NCI-H510A treated with DMSO at 0.1 percent for 48 hours (cell line): ENCODE measurements at places on chromosomes 6 and 20.
A peak's percentile ranks its signal among the peaks of the same experiment; 100 is the strongest.

DNA sequence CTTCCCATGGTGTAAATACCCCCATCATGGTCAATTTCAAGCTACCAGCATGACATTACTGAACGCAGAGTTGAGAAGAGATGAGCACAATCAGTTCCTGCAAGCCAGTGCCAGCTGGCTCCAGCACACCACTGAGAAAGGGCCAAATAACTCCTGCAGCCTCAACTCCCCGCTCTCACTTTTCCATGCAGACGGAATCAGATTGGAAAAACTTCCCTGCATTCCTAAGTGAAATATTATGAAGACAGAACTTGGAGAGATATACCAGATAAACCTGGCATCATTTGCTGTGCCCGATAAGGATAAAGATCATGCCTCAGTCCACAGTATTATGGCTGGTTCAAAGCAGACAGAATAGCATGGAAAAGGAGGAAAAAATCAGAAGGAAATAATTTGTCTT, 56.7 kb downstream of the FILIP1 start:
- DNase-seq: no peak

GRCh38 chr6:134020071-134020470, 32.4 kb downstream of the SLC2A12 start:
- no peak for DNase-seq

DNA sequence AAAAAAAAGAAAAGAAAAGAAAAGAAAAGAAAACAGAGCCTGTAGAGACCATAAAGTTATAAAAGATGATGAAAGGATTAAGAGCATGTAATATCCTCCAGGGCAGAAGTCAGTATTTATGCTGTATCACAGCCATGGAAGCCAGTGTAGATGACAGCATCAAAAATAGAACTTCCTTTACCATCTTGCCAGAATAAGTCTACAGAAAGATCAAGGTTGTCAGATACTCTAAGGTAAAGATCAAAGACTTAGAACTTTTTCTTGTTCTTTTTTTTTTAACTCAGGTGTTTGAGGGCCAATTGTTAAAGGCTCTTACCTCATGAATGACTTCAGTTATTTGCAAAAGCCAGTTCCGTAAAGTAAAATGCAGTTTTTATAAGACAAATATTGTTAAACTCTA, 54.6 kb downstream of the ARHGAP18 start:
- DNase-seq: no peak

DNA sequence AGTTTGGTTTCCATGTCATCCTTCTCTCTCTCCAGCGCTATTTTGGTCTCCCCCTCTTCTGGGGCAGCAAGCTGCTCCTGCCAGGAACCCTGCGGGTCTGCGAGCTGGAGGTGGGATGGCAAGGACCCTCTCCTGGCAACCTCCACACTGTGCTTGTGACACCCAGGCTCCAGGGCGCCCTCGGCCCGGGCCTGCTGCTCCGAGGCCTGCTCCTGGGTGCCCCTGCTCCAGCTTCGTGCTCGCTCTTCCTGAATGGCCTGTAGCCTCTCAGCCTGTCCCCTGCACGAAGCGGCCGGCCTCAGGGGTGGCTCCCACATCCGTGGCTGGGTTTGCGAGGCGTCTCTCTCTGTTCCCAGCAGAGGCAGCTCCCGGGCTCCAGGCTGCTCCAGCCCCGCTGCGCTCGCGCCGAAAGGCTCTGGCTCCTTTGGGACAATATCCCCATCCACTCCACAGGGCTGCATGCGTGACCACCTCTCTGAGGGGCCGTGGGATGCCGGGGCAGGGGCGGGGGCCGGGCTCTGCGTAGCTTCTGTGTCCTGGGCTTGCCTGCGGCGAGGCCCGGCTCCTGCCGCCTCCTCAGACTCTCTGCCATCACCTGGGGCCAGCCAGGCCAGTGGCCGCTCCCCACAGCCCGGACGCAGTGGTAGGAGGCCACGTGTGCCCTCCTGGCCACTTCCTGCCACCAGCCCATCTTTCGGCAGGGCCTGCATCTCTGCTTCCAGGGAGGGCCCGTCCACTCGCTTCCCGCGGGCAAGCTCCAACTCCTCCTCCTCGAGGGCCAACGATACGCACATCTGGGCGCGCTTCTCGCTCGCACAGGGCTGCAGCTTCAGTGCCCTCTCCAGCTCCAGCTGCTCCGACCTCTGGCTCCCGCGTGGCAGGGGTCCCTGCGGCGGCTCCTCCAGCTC, 68.9 kb downstream of the GINS1 start:
- DNase-seq: no peak

DNA sequence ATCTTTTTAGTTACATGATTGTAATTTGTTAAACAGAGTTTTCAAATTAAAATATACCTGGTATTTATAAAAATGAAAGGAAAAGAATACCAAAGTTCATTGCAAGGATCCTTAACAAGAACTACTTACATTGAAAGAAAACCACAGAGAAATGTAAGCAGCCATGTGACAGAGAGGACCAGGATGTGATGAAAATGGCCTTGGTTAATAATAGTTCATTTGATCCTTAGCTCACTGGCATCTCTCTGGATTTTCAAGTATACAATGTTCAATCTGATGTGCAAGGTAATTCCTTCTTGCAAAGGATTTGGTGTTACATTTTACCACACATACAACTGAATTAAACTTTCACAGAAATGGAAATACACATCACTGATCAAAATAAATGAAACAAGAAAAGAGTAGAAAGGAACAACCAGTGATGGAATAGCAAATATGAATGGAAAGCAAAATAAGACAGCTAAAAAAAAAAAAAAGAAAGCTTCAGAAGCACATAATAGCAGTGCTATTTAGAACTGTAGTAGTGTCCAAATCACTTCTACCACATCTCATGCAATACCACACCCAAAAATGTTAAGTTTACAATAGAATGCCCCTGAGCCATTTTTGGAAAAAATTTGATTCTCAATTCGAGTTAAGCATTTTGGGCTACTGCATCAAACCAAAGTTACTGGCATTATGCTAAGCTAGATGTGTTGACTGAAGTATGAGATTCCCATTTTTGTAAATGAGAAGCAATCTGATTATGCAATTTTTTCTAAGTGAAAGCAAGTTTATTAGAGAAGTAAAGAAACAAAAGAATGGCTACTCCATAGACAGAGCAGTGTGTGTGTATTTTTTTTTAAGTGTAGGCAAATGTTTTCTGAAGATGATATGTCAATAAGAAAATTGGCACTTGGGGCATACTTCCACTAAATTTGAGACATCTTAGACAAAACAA, 22.6 kb upstream of the HLA-A start:
- no peak for DNase-seq

DNA sequence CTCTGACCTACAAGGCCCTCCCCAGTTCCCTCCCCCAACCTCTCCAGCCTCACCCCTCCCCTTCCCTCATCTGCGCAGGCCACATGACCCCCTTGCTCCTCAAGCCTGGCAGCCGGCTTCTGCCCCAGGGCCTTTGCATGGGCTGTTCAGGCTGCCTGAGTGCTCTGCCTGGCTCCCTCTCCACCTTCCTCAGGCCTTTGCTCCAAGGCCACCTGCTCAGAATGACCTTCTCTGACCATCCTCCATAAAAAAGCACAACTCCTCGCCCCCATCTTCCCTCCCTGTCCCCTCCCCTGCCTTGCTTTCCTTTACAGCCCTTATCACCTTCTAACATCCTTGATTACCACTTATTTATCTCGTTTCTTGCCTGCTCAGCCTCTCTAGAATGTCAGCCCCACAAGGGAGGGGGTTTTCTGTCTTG, 38.7 kb downstream of the SPDEF start:
- DNase-seq: no peak

DNA sequence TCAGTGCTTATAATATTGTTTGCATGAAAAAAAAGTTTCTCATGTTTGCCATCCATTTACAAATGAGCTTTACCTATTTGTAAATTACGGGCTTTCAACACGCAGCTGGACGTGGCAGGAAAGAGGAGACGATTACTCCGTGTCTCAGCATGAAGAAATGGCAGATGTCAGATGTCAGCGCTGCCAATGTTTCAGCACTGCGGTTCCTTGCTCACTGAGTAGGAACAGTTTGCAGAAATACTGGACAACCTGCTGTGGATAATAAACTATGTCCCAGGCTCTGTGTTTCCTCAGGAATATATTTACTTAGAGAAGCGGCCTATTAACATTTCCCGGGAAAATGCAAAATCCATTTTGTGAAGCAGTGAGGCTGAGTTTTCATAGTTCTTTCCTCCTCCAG, 22.7 kb downstream of the RAMACL start:
- DNase-seq: no peak

- DNase-seq: no peak
Observed at GRCh38 chr6:12350644-12351170, 60.5 kb downstream of the EDN1 start.

GRCh38 chr6:42704251-42704936, 18.0 kb downstream of the PRPH2 start:
- peak; percentile 96 for DNase-seq

DNA sequence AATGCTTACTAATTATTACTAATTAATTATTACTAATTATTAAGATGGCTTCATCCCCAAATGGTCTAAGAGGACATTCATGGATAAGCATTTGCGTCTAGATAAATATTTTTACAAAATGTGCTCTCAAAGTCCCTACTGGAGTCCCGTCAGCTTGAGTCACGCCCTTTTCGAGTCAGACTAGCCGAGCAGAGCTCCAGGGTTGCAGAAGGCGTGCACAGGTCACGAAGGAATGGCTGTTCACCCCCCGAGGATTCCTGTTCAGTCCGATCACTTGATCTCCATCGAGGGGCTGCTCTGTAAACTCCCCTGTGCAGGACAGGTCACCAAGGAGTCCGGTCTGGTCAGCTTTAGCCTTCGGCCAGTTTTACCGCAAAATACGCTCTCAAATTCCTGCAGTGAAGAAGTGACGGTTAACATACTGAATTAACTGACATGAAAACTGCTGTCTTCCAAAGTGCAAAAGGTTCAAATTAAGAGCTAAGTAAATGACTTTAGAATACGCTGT, 19.9 kb downstream of the TCFL5 start:
- DNase-seq: no peak

DNA sequence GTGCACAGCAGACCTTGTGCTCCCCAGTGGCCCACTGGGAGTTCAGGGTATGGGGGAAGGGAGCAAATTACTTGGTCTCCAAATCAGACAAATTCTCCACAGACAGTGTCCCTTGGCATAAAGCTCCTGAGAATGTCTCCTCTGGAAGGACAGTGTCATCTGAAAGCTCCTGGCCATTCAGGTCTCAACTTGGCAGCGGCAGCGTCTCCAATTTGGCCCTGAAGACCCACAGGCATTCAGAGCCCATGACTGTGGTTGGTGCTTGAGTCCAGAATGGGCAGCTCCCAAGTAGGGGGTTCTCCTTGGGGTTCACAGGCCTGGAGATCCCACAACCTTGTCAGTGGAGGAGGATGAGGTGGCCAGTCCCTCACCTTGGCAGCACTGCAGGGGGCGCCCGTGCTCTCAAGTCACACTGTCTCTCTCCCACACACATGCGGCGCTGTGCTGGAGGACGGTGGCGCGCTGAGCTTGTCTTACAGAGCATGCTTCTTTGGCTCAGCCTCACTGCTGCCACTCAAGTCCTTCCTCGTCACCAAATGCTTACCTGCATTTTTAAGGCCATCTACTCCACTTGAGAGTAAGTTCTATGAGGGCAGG, 20.7 kb downstream of the DYNLRB1 start:
- DNase-seq: peak; percentile 29

GRCh38 chr20:44914924-44915323, 5.1 kb downstream of the PABPC1L start:
- DNase-seq: no peak

DNA sequence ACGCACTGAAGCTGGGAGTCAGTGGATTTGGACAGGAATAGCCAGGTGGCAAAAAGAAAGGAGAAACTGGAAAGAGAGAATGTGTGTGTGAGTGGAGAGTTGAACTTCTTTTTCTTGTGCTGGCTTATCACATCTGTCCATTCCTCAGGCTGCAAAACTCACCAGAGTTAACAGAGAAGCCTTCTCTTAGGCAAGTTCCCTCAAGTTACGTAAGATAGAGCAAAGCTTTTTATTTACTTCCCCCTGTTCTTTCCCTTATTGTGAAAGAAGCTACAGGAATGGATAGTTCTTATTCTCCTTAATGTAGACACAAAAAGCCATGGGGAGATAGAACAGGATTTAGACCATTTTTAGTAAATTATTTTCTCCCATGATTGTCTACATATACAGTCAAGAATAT, 188.6 kb downstream of the BMP2 start:
- no peak for DNase-seq

- DNase-seq: no peak
Observed at GRCh38 chr20:33621717-33622400, 40.3 kb upstream of the C20orf144 start.

DNA sequence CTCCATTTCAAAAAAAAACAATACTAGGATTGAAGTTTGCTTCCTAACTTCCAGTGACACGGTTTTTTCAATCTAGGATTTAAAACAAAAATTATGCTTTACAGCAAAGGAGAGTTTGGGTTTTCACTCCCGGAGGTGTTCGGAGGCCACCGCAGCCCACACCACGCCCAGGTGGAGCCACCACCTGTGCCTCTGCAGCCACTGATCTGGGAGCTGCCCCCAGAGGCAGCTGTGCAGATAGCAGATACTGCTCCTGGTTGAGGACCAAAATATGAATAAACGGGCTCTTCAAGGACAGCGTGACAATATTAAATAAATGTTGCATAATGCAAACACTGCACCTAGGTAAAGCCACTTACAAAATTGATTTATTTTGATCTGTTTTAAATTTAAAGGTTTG, 30.2 kb downstream of the DLL1 start:
- no peak for DNase-seq

DNA sequence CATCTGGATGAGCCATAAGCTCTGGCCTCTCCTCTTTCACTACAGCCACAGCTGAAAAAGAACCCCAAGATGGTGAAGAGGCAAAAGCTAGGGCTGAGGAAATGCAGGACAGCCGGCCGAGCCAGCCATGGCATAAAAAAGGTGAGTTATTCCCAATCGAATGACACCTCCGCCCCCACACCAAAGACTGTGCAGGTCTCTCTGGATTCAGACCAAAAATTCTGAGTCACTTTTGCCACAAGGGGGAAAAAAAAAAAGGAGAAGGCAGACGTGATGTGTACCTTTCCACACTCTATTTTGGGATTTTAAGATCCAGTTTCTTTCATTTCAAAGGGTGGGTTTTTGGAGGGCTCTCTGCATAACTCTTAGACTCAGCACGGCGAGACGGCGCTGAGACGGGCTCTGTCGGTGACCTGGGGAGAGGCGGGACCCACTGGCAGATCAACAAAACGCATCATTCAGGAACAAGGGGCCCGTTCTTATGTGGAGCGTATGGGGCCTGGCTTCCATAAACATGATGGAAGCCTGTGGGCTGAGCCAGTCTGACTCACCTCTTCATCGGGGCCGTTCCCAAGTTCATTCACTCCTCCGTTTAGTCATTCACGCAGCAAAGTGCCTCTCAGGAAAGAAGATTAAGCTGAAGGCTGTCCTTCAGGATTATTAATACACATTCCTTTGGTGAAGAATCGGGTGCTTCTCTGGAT, 54.8 kb downstream of the NFATC2 start:
- no peak for DNase-seq

DNA sequence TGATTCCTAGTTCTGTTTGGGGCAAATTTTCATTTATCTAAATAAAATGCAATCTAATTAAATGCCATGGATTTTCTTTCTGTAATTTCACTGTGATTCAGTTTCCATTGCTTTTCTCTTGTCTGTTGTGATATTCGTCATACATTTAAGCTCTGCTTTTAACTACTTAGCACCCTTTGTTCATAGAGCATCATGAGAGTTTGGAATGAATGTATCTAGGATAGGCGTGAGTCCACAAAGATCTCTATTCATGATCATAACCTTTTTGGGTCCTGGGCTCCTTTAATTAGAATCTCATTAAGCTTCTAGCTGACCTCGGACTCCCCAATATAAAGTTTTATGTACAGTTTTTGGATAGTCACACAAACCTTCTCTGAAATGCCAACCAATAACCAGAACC, 32.9 kb downstream of the ZBTB2 start:
- DNase-seq: no peak

- DNase-seq: no peak
Observed at GRCh38 chr6:90483116-90483839, 103.6 kb downstream of the MAP3K7 start.

- DNase-seq: no peak
Observed at GRCh38 chr20:15637950-15638754, 935.1 kb downstream of the KIF16B start.
